Tibial artery (tissue), 4 donors: ENCODE measurements at places on chromosomes 12 and 14.

DNA sequence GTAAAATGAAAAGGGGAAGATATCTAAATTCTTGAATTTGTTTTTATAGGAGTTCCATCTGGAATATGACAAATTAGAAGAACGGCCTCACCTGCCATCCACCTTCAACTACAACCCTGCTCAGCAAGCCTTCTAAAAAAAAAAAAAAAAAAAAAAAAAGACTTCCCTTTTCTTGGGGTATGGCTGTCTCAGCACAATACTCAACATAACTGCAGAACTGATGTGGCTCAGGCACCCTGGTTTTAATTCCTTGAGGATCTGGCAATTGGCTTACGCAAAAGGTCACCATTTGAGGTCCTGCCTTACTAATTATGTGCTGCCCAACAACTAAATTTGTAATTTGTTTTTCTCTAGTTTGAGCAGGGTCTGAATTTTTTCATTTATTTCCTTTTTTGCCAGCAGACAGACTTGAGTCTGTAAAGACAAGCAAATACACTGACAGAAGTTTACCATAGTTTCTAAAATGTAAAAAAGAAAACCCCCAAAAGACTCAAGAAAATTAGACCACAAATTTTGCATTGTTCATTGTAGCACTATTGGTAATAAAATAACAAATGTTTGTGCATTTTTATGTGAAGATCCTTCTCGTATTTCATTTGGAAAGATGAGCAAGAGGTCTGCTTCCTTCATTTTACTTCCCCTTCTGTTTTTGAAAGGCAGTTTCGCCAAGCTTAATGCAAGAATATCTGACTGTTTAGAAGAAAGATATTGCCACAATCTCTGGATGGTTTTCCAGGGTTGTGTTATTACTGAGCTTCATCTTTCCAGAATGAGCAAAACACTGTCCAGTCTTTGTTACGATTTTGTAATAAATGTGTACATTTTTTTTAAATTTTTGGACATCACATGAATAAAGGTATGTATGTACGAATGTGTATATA lies 12.1 kb upstream of the KCNMB4 start:
- no peak for DNase-seq

GRCh38 chr12:75944097-75944904 lies 87.3 kb downstream of the PHLDA1 start:
- DNase-seq, result no peak

GRCh38 chr12:67161322-67161918 lies 107.7 kb upstream of the CAND1 start:
- no peak for DNase-seq

DNA sequence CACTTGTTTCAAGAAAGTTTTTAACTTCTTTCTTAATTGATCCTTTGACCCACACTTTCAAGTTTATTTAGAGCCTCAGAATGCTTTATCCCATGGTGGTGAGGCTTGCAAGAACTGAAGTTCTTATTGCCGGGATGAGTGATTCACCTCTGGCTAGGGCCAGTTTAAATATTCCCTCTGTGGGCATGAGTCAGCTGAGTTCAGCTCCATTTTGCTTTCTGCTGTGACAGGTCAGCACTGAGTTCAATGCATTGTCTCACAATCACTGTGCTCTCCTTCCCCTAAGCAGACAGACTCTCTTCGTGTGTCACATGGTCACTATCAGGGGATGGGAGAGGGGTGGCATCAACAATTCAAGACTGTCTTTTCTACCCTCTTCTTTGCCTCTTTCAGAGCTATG lies 514.6 kb upstream of the FBXO33 start:
- DNase-seq, result no peak

GRCh38 chr12:96063046-96063445 lies 27.7 kb upstream of the LTA4H start:
- no peak for DNase-seq

- peak; percentile 57 for DNase-seq
These were observed 93.2 kb downstream of the EMP1 start for GRCh38 chr12:13289653-13290289.

- DNase-seq, result no peak
These were observed 71.3 kb downstream of the SUSD6 start for GRCh38 chr14:69682621-69683263.

- no peak for DNase-seq
These were observed 41.4 kb upstream of the NINJ2 start for GRCh38 chr12:704516-705242.

GRCh38 chr12:61655241-61655640 lies 605.0 kb upstream of the USP15 start:
- DNase-seq, result no peak

DNA sequence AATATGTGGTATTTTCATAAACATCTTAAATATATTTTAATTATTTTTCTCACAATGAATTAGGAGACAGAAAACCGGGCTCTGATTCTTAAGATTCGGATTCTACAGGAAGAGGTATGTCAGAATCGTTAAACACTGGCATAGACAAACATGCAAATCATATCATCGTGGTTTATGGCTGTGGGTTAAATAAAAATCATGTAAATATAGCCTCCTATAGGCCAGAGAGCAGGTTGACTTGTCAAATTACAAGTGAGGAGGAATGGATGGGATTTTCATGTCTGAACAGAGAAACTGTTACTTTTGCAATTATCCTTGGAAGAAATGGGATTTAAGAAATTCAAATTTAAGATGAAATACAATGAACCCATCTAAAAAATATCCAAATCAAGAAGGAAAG lies 74.9 kb upstream of the BCAT1 start:
- no peak for DNase-seq

DNA sequence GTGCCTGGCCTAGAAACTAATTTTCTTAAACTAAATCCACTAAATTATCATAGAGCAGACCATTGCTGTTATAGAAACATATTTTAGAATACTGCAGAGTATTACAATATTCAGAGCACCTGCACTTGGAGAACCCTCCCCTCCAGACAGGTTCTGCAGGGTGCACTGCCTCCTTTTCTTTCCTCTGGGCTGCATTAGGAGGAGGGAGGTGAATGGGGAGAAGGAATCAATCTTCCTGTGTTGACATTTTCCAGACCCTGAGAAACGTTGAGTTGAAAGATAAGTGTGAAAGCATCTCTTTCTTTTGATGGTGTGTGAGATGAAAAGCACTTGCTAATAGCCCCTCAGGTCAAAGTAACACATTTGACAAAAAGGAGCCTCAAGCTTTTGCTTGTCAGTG lies 7.3 kb downstream of the SYNE2 start:
- DNase-seq, result no peak

- peak; percentile 29 for DNase-seq
These were observed 129.5 kb upstream of the RTL1 start for GRCh38 chr14:101033006-101033405.

DNA sequence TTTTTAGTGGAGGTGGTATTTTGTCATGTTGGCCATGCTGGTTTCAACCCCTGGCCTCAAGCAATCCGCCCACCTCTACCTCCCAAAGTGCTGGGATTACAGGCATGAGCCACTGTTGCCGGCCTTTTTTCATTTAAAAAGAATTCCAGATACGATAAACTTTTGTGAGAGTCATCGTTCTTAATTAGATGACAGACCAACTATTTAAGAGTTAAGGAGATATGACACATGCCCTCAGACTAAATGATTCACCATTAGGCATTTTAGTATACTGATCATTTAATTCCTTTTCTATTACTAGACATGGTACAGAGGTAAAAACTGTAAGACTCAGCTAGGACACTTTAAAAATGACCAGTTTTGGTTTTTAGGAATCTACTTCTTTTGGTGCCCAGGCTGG lies 2.4 kb downstream of the ANKRD13A start:
- no peak for DNase-seq
